ENCODE measurements at places on chromosomes 1 and 21.

DNA sequence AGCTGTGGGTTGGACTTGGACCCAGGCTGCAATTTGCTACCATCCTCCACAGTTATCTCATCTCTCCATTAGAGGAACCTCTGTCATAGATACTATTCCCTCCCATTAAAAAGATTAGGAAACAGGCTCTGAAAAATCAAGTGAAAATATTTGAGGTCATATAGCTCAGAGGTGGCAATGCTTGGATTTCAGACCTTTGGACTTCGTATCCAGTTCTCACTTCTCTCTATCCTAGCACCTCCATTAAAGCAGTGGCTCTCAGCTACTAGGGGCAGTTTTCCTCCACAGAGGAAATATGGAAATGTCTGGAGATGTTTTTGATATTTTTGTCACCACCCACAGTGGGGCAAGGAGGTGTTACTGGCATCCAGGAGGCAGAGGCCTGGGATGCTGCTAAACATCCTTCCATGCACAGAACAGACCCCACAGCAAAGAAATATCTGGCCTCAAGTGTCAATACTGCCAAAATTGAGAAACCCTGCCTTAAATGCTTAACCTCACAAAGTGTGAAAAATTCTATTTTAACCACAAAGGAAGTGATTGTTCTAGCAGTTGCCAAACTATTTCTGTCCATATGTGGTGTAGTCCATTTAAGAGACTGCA, 54.1 kb downstream of the C8A start:
- no peak for DNase-seq

GRCh38 chr1:63148825-63149645, 173.3 kb upstream of the FOXD3 start:
- no peak for DNase-seq

GRCh38 chr1:4483021-4483625, 171.3 kb upstream of the AJAP1 start:
- DNase-seq: no peak

DNA sequence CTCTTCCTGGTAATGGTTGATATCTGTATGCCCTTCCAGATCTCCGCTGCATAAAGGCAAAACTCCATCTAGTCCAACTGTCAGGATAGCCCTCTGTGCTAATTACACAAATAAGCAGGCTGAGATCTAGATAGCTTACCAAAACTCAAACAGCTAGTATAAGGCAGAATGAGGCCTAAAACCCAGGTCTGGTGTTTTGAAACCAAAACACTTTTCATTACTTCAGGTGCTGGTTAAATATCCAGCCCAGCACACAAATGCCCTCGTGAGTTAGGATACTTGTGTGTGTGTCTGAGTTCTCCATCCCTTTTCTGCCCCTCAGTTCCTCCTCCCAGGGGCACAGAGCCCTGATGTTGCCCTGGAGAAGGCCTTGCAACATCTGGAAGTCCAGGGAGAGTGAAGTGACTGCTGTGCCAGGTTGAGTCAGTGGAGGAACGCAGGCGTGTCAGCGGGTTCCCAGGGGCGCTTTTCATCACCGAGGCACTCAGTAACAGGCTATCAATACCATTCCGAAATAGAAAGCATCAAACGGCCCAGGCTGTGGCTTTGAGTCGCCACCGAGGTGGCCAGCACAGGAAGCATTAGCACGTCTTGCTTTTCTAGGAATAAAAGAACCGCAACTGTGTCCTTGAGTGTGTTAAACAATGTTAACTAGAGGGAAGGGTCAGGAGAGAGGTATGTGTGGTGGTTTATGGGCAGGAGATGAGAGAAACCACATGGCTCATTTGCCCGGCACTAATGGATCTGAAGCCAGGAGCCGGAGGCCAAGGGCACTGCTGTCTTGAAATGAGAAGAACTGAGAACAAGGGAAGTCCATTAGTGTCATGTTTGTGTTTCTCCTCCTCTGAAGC, 90.7 kb upstream of the WLS start:
- DNase-seq: no peak

DNA sequence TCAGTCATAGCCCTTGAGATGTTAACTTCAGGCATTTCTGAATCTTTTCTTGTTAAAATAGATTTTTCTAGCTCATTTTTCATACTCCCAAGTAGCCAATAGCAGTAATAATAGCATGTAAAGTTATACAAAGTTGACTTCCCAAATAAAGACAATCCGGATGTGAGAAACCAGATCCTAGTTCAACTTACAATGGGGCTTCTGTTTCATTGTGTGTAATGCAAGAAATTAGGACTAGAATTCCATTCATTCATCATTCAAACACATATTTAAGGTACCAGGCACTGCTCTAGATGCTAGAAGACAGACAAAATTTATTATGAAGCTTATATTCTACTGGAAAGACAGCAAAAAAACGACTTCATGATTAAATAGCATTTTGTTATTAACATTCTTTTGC, 240.3 kb downstream of the OLFM3 start:
- DNase-seq: no peak

- DNase-seq: no peak
Observed at GRCh38 chr1:20732071-20732587, 374 bp downstream of the SH2D5 start.

- DNase-seq: no peak
Observed at GRCh38 chr1:34796990-34797389, 4.2 kb downstream of the GJA4 start.

GRCh38 chr21:29583424-29583924, 284.8 kb downstream of the BACH1 start:
- no peak for DNase-seq

DNA sequence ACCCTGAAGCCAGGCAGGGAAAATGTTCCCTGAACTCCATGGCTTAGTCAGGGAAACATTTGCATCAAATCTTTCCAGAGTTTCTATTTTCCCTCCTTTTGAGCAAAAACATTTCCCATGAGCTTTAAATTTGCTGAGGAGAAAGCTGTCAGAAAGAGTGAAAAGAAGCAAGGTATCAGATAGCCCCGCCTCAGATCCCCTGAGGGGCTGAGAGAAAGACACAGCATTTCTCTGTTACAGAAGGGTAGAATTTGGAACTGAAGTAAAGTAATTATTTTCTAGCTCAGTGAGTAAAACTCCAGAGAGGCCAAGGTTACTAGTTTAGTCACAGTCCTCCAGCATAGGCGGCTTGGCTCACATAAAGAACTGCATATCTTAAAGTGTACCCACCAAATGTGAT, 10.6 kb downstream of the FMO1 start:
- DNase-seq: no peak

DNA sequence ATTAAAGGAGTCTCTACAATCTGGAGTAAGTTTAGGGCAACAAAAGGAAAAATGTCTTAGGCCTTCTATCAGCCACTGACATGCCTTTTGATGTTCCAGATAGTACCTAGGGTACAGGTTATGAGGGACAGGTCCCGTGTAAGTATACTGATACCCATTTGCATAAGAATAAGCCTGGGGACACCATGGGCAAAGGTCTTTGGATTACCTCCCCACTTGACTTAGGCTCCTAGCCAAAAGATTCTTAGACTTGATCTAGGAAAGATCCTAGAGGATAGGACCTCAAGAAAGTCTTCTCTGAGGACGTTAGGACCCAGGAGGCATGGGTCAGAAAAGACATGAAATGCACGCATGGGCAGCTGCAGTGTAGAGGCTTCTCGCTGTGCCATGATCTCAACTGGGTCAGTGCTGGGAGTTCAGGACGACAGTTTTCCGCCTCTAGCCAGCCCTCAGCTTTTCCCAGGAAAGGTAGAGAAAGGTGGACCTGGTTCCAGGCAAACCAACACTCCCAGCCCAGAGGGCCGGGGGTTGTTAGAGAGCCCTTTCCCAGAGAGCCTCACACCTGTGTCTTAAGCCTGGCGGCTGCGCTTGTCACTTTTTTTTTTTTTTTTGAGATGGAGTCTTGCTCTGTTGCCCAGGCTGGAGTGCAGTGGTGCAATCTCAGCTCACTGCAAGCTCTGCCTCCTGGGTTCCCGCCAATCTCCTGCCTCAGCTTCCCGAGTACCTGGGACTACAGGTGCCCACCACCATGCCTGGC, 26.6 kb downstream of the MSTO1 start:
- DNase-seq: no peak

GRCh38 chr1:48040154-48040553, 43.0 kb upstream of the TRABD2B start:
- DNase-seq: no peak

DNA sequence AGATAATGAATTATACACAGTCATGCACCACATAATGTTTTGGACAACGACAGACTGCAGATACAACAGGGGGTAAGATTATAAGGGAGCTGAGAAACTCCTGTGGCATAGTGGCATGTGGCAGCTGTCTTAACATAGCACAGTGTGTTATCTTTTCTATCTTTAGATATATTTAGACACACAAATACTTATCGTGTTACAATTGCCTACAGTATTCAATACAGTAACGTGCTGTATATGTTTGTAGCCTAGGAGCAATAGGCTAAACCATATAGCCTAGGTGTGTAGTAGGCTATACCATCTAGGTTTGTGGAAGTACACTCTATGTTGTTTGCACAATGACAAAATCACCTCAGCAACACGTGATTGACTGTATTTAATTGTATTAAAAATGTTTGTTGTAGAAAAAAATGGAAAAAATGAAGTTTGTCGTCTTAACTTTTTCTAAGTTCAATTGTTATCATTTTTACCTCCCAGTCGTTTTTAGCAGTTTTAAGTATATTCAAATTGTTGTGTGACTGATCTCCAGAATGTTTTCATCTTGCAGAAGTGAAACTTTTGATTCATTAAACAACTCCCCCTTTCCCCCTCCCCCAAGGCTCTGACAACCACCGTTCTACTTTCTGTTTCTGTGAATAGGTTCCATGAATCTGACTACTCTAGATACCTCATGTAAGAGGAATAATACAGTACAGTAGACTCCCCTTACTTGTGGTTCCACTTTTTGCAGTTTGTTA, 351.0 kb upstream of the B3GALT2 start:
- DNase-seq: no peak

GRCh38 chr1:154342132-154342531, 16.8 kb downstream of the ATP8B2 start:
- no peak for DNase-seq

DNA sequence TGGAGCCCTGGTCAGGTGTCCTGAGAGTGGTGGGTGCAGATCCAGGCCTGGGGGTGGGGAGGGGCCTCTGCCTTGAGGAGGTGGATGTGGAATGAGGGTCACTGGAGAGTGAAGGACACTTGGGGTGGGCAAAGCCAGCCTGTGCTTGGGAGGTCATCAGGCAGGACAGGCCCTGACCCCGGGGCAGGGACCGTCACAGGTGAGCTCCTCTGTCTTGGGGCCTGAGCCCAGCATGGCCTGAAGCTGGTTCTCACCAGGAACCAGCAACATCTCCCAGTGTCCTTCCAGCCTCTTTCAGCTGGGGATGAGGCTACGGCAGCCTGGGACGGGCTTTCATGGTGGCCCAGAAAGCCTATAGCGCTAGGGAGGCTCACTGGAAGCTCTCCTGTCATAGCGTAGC, 831 bp upstream of the KRTAP10-2 start:
- no peak for DNase-seq

- DNase-seq: no peak
Observed at GRCh38 chr1:61204528-61204927, 122.2 kb downstream of the NFIA start.

- no peak for DNase-seq
Observed at GRCh38 chr1:163766257-163766918, 444.6 kb downstream of the NUF2 start.

GRCh38 chr1:97869441-97869840, 51.4 kb downstream of the DPYD start:
- DNase-seq: no peak

GRCh38 chr1:181910905-181911304, 150.6 kb downstream of the ZNF648 start:
- DNase-seq: no peak

GRCh38 chr21:16070207-16070651, 340.4 kb downstream of the USP25 start:
- no peak for DNase-seq

- no peak for DNase-seq
Observed at GRCh38 chr1:182325339-182325738, 66.3 kb downstream of the GLUL start.

- DNase-seq: no peak
Observed at GRCh38 chr1:49630156-49630555, 393.6 kb downstream of the AGBL4 start.

- no peak for DNase-seq
Observed at GRCh38 chr1:15417059-15417934, 7.6 kb downstream of the EFHD2 start.

DNA sequence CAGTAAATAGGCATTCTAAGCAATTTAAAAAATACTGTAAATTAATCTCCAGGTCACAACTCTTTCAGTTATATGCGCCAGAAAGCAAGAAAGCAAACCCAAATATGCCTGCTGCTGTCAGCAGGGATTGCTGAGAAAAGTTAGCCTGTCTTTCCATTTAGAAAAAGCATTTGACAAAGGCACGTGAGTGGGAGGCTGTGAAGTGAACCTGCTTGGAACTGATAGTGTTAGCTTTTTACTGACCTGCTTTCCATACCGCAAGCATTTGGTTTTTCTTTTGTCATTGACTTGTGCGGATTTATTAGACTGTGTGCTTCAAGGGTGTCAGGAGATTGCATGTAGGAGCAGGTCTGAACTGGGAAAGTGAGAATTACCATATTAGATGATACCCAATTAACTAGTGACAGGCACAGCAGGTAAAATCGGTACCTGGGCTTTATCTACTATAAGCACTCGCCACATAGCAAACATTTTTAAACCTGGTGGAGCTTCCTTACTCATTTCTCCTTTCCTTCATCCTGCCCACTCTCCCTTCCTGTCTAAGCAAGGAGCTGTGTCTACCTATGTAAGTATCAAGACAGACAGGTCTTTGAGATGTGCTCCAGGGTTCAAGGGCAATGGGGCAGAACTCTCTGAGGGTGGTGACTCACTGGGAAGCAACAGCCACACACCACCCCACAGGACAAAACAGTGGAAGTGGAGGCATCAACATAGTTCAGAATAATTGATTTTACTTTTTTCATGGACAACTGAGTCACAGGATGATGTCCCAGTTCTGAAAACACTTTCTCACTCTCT, 323.9 kb downstream of the DISC1 start:
- DNase-seq: no peak

DNA sequence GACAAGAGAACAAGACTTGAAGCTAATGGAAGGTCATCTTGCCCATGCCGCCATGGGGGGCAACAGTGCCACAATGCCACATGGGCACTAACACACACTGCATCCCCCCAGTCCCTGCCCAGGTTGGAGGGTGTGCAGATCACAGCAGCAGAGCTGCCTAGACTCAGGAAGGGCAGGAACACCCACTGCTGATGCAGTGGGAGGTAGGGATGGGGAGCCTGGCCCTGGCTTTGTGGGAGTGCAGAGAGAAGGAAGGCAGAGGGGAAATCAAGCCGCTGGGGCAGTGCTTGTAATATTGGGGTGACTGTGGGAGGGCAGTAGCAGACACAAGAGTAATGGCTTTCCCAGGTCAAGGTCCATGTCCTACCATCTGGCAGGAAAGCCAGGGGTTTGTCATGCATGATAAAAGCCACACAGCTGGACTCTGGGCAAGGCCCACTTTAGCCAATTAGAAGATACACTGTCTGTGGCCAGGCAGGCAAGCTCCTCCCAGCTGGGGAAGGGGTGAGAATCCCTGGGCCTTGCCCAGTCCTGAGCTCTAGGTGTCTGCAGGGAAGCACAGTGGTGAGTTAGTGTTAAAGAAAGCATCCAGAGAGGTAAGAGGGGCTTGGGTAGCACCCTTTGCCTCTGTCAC, 25.4 kb upstream of the MEF2D start:
- DNase-seq: no peak

All from Right ventricle myocardium inferior (tissue), 1 donor.